ENCODE measurements at places on chromosomes 2 and 18.
A peak's percentile ranks its signal among the peaks of the same experiment; 100 is the strongest.

DNA sequence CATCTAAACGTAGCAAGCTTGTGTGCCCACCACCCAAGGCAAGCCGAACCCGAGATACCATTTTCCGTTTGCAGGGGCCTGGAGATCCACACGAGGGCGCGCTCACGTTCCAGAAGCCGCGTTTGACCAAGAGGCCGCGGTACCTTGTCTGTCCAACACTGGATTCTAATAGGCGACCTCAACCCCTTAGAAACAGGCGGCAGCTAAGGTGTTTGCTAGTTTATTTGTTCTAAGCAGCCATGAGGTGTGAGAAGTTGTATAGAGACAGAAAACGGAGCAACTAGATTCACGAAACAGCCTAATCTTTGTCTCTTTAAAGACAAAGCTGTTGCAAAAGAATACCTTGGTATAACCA, 4.2 kb downstream of the HOXD11 start:
- DNase-seq, result no peak

GRCh38 chr18:74702950-74703349, 105.3 kb downstream of the ZNF407 start:
- DNase-seq, result no peak

- DNase-seq, result no peak
Observed at GRCh38 chr2:39377226-39377939, 59.7 kb downstream of the MAP4K3 start.

DNA sequence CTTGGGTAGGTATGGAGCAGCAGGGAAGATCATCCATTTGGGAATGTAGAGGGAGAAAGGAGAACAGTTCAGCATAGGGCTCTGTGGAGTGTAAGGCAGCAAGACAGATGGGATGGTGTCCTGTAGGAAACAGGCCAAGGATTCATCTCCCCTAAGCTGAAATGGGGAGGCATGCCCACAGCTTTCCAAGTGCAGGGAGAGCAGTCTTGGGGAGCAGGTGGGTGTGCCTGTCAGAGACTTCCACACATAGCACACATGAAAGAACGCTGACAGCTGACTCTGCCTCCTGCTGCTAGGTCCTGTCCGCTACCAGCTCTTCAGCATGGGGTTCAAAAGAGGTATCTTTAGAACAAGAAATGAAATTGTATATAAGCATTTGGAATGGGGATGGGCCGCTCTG, 9.0 kb downstream of the SETBP1 start:
- DNase-seq, result no peak

GRCh38 chr2:121238828-121239227, 46.2 kb downstream of the TFCP2L1 start:
- no peak for DNase-seq

DNA sequence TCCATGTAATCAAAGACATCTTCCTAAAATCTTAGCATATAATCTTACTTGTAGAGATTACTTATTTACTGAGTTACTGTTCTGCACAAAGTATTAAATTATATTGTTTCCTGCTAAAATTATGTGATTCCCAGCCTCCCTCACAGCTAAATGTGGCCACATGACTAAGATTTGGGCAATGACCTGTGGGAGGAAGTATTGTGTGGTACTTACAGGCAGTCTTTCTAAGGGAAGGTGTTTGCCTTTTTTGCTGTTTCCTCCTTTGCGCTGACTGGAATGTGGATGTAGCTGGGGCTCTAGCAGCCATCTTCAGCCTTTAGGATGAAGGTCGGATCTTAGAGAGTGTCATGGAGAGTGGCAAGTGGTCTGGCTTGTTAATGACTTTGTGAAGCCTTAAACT, 146.3 kb upstream of the APCDD1 start:
- DNase-seq, result no peak

GRCh38 chr2:50018292-50018691, 864.0 kb upstream of the FSHR start:
- no peak for DNase-seq

- DNase-seq, result no peak
Observed at GRCh38 chr2:168727904-168728470, 74.5 kb upstream of the NOSTRIN start.

GRCh38 chr2:166451468-166451867, 42.6 kb downstream of the SCN7A start:
- no peak for DNase-seq

- DNase-seq, result no peak
Observed at GRCh38 chr18:76684265-76684664, 138.1 kb upstream of the ZNF236 start.

DNA sequence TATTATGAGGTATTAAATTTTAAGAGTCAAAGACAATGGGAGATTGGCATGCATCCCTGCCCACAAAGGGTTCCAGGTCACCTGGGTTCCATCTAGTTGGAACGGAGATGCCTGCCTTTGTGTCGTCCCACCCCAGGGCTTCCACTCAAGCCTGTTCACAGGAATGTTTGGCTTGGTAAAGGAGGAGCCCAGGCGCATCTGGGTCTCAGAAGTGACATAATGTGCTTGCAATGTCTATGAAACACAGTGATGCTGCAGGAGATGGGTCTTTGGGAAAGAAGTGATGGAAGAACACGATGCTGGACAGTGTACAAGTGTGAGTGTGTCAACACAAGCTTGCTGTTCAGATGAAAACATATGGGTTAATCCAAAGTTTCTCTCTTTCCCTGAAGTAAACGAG, 49.6 kb upstream of the ZNF396 start:
- DNase-seq, result no peak

DNA sequence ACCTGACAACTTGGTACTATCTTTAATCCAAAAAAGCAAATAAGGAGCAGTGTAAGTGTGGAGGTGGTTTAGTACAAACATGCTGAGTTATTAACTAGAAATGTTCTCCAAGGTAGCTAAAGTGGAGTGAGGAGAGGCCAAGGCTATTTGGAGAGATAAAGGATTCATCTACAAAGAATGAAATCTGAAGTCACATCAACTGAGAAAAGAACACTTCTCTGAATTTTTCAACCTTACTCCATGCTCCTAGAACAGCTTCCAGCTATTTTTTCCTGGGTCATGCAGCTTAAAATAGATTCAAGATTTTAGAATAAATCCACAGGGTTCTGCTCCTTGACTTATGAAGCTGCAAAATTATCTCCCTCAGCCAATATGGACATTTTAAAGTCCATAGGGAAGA, 18.7 kb downstream of the IMMT start:
- DNase-seq, result no peak

- DNase-seq, result no peak
Observed at GRCh38 chr2:123696799-123697410, 328.2 kb upstream of the CNTNAP5 start.

- DNase-seq, result no peak
Observed at GRCh38 chr2:128727404-128727803, 408.7 kb upstream of the HS6ST1 start.

- DNase-seq, result no peak
Observed at GRCh38 chr2:233242231-233242927, 9.1 kb upstream of the ATG16L1 start.

DNA sequence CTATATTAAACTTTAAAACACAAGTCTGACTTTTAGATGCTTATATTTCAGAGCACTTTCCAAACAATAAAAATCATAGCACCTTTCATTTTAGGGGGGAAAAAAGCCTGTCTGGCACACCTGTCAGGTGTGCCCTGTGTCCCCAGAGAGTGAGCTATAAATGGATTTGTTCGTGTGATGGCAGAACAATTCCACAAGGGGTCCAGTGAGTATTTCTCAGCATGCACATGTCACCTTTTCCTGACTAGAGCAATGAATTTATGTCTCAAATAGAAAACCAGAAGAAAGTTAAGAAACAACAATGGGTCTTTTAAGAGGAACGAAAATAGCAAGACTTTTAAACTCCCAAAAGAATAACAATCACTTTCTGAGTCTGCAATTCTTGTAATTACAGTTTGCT, 55.9 kb downstream of the ACVR1C start:
- DNase-seq, result no peak

GRCh38 chr2:102033031-102033749, 41.4 kb downstream of the IL1R2 start:
- peak; percentile 17 for DNase-seq

DNA sequence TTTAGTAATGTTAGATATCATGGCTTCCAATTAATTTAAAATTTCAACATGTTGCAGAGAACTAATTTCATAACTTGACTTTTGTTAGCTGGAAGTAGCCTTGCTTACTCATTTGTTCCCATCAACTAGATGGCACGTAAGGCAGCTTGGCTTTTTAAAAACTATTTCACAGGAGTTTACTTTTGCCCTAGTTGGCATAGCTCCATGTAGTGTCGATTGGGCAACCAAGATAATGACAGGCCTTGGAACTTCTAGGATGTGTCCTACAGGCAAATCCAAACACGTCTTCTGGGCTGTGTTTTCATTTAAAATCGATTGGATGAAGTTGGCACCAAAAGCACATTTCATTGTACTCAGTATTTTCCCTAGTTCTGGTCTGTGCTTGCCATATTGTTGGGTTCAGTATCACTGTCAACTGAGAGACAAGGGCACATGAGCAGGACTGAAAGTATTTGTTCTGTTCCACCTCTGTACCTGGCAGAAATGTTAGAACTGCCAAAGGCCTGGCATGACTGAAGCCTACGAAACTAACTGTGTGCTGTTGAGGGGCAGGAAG, 29.4 kb downstream of the HADHB start:
- DNase-seq, result no peak

DNA sequence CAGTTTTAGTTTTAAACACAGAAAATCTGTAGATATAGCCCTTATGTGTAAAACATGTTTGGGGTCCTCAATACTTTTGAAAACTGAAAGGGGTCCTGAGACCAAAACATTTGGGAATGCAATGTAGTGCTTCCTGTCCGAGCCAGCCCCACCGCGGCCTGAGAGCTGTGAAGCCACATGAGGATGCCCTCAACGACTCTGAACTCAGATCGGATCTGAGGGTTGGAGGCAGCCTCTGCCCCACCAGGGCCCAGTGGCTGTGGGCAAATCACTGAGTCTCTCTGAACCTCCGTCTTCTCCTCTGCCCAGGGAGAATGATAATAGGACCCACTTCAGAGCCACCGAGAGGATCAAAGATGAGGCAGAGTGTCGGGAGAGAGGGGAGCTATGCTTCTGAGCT, 33.4 kb upstream of the HPCAL1 start:
- DNase-seq, result no peak
